ENCODE measurements at places on chromosomes 1 and 21.

- DNase-seq: no peak
- peak overlapping the region; percentile 92 for H3K27ac ChIP-seq
- peak overlapping the region; percentile 96 for H3K4me3 ChIP-seq
- peaks cover 21% of the 10 kb centered on the region for H3K36me3 ChIP-seq
- peaks cover 51% of the 10 kb centered on the region for H3K4me1 ChIP-seq
These were observed 391 bp downstream of the IFT25 start for GRCh38 chr1:53945183-53945432.

GRCh38 chr1:206716870-206717673 lies 32.4 kb downstream of the MAPKAPK2 start:
- peak overlapping the region; percentile 80 for H3K27ac ChIP-seq
- peak; percentile 52 for DNase-seq
- peaks cover 78% of the 10 kb centered on the region for H3K4me1 ChIP-seq
- H3K4me3 ChIP-seq: no peak overlapping the region

GRCh38 chr21:33684923-33685560 lies 42.7 kb downstream of the ITSN1 start:
- no peaks in the 10 kb centered on the region for H3K36me3 ChIP-seq
- H3K4me1 ChIP-seq: no peaks in the 10 kb centered on the region

DNA sequence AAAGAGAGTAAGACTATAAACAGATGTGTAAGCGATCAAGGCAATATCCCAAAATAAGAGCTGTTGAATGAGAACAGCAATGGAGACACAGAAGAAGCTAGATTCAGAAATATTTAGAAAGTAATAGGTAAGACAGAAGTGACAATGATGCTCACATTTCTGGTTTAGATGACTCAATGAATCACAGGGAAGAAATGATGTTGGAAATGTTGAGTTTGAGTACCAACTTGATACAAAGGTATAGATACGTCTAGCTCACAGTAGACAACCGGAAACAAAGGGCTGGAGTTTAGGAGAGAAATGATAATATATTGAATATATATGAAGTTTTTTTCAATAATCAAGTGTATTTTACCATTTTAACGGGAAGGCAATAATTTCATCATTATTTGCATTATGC lies 6.5 kb downstream of the GATAD2B start:
- H3K27me3 ChIP-seq: no peaks in the 10 kb centered on the region
- peaks cover 32% of the 10 kb centered on the region for H3K36me3 ChIP-seq
- H3K27ac ChIP-seq: no peak overlapping the region
- H3K4me1 ChIP-seq: peaks cover 46% of the 10 kb centered on the region

DNA sequence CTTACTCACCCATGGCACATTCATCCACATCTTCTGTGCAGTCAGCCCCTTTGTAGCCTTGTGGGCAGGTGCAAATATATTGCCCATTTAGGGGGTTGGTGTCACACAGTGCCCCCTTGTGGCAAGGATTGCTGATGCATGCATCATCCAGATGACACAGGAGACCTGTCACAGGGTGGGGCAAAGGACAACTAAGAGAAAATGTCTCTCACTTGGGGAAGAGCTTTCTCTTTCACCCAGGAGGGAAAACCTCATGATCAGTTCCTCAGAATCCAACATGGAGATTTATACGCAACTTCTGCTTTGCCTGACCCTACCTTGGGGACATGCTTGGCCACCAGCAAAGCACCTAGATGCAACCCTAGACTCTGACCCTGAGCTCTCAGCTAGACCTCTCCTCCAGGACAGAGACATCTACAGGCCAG lies 71.8 kb upstream of the ADAM30 start:
- peaks cover 14% of the 10 kb centered on the region for H3K4me1 ChIP-seq
- no peaks in the 10 kb centered on the region for H3K27me3 ChIP-seq
- peaks cover 61% of the 10 kb centered on the region for H3K36me3 ChIP-seq
- DNase-seq: peak; percentile 85
- no peak overlapping the region for H3K4me3 ChIP-seq

GRCh38 chr1:82388679-82389078 lies 587.9 kb downstream of the ADGRL2 start:
- no peaks in the 10 kb centered on the region for H3K36me3 ChIP-seq
- H3K4me1 ChIP-seq: no peaks in the 10 kb centered on the region
- no peak for DNase-seq
- H3K27me3 ChIP-seq: no peaks in the 10 kb centered on the region

GRCh38 chr21:32348604-32349332 lies 44.0 kb downstream of the URB1 start:
- no peaks in the 10 kb centered on the region for H3K27me3 ChIP-seq
- no peak overlapping the region for H3K4me3 ChIP-seq
- no peaks in the 10 kb centered on the region for H3K4me1 ChIP-seq
- H3K27ac ChIP-seq: no peak overlapping the region
- H3K36me3 ChIP-seq: peaks cover 74% of the 10 kb centered on the region
- DNase-seq: no peak

DNA sequence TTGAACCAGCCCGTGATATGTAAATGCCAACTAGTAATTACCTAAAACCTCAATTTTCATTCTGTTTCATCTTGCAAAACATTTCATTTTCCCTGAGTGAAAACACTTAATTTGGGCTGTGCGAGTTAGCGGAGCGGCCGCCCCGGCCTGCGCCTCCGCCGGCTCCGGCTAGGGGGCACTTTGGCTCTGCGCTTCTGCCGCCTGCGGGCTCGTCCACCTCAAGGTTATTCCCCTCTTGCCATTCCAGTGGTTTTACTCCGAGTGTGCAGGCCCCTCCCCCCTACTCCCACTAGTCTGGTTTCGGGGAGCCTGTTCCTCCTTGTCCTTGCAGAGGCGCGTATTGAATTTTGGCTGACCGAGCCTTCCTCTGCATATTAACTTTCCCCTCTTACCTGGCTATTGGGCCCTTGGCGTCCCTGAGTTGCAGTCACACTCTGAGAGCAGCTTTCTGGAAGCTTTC lies 55.6 kb downstream of the PEX14 start:
- DNase-seq: no peak
- no peak overlapping the region for H3K27ac ChIP-seq
- peaks cover 4% of the 10 kb centered on the region for H3K4me1 ChIP-seq
- no peaks in the 10 kb centered on the region for H3K27me3 ChIP-seq
- no peak overlapping the region for H3K4me3 ChIP-seq

GRCh38 chr1:167118188-167118587 lies 24.3 kb downstream of the STYXL2 start:
- H3K27ac ChIP-seq: no peak overlapping the region
- no peak overlapping the region for H3K4me3 ChIP-seq
- peaks cover 5% of the 10 kb centered on the region for H3K4me1 ChIP-seq
- no peaks in the 10 kb centered on the region for H3K36me3 ChIP-seq
- H3K27me3 ChIP-seq: peaks cover 15% of the 10 kb centered on the region
- no peak for DNase-seq

DNA sequence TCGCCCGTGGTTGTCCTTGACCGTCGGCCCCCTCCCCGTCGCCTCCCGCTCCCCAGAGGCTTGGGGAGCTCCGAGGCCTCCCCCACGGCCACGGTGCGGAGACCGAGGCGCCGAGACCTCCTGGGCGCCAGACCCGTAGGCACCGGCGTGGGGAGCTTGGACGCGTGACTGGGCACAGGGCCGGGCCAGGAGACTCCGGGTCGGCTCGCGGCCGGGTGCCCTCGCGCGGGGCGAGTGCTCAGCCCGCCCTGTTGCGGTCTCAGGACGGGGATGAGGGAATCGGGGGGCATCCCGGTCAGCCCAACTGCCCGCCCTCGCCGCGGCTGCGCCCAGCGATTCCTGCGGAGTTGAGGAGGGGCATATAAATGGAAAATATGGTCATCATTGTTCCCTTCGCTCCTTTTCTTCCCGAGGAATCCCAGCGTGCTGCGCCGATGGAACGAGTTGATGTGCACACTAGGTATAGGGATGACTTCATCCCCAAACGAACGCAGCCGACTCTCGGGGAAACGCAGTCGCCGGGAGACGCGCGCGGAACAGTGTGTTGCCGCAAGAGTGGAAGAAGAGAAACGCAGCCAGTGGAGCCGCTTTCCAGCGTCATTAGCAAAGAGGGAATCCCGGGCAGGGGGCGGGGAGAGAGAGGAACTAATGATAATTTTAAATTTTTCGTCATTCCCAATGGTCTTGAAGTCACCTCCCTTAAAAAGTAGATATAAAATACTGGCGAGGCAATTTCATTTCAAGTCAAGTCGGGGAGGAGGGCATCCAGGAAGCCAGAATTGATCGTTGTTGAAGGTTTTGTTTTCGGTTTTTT lies 747 bp upstream of the ENAH start:
- peaks cover 2% of the 10 kb centered on the region for H3K36me3 ChIP-seq
- H3K27me3 ChIP-seq: peaks cover 43% of the 10 kb centered on the region
